ENCODE measurements at places on chromosomes 7 and 10.

GRCh38 chr10:72883861-72884260 lies 9.7 kb upstream of the OIT3 start:
- no peak for DNase-seq

DNA sequence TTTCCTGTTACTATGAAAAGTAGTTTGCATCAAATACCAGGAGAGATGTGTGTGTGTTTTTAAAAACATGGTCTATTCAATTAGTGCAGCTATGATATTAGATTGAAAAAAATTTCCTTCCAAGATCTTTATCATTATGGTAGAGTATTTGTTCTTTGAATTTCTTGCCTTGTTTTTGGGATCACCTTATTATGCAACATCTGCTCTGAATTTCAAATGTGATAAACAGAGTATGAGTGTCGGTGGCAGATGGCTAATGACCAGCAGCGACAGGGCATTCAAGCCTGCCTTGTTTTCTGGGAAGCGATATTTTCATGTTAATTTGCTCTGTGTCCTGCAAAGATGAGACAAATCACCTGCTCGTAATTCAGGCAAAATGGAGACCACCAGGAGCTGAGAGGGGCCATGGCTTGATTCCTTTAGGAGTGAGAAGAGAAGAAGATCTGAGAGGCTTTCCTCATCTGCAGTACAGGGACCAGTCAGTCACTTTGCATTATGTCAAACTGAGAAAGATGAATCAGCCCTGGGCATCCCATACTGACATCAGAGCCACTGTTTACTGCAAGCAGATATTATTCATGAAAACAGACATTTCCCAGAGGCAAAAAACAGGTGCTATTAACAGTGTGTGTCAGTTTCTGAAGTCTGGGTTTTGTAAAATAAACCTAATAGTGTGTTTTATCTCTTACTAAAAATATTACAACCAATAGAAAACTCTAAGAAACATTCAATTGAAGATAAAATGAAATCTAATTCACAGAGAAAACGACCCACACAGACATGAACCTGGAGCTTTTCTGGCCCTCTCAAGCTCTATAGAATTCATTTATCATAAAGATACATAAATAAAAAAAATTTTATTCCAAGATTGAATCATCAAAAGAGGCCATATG lies 67.6 kb downstream of the CDK6 start:
- no peak for DNase-seq

DNA sequence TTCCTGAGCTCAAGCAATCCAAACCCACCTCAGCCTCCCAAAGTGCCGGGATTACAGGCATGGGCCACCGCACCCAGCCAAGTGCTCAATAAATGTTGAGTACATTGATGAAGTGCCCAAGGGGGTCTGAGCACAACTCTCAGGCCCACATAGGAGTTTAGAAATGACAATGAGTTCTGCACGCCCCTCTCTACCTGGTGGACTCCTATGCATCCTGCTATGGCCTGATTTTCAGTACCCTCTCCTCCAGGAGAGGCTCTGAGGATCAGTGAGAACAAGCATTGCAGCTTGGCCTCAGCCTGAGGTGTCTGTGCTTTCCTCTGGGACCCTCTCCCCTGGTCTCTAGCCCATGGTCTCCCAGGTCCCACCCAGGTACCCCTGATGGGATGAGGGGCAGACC lies 20.9 kb upstream of the GRIFIN start:
- DNase-seq, result no peak

DNA sequence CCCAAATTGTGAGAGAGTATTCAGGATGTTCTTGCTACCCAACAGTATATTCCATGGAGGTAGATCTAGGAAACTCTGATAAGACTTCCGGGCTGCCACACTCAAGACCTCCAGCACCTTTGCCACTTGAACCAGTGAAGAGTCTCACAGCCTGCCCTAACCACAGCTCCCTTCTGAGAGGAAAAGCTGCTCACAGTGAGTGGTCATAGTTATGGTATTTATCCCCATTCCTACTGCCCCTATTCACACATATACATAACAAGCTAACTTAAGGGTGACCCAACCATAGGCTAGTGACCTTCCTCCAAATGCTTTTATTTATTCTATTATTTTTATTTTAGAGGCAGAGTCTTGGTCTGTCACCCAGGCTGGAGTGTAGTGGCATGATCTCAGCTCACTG lies 156.3 kb downstream of the PTEN start:
- no peak for DNase-seq

- no peak for DNase-seq
Measured at GRCh38 chr7:23938215-23938614, 228.2 kb downstream of the STK31 start.

- DNase-seq, result no peak
Measured at GRCh38 chr10:22932626-22933370, 4.9 kb downstream of the ARMC3 start.

GRCh38 chr7:1463676-1464223 lies 4.5 kb upstream of the MICALL2 start:
- DNase-seq, result no peak

DNA sequence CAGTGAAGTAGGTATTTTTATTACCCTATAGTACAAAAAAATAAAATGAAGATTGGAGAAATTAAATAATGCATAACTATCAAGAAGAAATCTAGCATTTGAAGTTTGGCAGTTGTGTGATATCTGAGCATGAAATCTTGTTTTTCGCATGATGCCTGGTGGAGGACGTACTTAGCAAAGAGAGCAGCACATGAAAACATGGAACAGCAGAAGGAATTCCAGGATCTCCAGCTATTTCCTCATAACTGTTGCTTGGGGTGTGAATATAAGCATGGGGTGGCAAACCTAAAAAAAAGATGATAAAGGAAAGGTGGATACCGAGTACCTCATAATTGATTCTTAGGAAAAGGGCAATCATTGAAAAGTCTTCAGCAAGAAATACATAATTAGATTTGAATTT lies 174.3 kb upstream of the FAM3C start:
- no peak for DNase-seq

GRCh38 chr7:49497471-49497870 lies 276.0 kb upstream of the VWC2 start:
- DNase-seq, result no peak

- DNase-seq, result no peak
Measured at GRCh38 chr7:101496017-101496416, 133.1 kb downstream of the MYL10 start.

- DNase-seq, result no peak
Measured at GRCh38 chr10:48273741-48274140, 755 bp downstream of the FRMPD2 start.

GRCh38 chr10:114009281-114009996 lies 34.2 kb upstream of the ADRB1 start:
- no peak for DNase-seq

GRCh38 chr10:34507217-34507616 lies 307.9 kb downstream of the PARD3 start:
- no peak for DNase-seq

DNA sequence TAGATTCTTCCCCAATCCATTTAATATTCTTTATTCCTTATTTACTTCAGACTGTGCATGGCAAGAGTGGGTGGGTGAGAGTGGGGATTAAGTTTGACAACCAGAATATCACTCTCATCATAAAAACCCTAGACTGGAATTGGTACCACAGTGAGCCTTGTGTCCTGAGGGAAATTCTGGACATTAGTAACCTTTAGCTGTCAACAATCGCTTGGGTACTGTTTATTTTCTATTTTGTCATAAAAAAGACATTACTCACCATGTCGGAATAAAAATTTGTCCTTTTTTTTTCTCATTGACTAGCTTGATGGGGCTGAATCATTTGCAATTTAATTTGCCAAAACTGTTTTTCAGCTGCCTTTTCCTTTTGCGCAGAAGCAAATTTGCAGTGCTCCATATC lies 176.1 kb upstream of the SEMA3C start:
- DNase-seq, result no peak

DNA sequence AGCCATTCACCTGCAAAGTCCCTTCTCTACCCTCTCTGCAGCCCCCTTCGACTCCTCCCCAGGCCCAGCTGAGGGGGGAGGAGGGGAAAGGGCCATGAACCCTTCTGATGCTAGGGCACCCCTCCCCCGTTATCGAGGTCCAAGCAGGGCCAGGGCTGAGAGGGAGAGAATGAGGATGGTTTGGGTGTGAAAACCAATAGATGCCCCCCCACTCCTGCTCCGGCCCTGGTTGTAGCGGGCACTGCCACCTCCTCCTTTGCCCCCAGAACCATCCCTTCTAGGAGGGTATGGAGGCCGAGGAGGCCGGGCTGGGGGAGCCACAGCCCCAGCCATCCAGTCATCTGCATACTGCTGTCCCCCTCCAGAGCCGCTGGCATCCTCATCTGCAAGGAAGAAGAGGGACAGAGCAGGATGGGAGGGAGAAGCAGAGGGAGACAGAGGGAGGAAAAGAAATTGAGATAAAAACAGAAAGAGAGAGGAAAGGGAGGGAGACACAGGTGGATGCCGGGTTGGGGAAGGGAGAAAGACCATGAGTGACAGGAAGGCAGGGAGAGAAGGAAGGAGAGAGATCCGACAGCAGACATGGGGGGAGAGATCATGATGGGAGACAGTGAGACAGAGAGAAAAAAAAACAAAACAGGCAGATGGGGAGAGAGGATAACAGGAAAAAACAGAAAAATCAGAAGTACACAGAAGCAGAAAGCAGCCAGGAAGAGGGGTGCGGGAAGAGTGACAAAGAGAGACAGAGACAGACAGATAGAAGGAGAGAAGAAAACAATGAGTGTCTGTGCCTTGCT lies 1.9 kb upstream of the GAL3ST4 start:
- DNase-seq, result no peak

GRCh38 chr10:49740346-49741107 lies 21.6 kb downstream of the OGDHL start:
- DNase-seq, result no peak

DNA sequence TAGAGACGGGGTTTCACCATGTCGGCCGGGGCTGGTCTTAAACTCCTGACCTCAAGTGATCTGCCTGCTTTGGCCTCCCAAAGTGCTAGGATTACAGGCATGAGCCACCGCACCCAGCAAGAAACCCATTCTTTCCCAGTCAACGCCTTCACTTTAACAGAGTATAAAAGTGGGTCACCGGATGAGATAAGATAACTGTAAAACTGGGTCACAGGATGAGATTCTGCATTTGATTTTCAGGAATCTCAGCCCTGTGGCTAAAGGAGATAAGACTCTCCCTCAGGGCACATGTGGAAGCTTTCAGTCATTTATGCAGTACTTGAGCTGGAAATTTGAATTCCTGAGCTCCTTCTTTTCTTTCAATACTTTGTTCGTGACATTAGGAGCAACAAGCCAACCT lies 70.8 kb downstream of the LRRC17 start:
- DNase-seq, result no peak

DNA sequence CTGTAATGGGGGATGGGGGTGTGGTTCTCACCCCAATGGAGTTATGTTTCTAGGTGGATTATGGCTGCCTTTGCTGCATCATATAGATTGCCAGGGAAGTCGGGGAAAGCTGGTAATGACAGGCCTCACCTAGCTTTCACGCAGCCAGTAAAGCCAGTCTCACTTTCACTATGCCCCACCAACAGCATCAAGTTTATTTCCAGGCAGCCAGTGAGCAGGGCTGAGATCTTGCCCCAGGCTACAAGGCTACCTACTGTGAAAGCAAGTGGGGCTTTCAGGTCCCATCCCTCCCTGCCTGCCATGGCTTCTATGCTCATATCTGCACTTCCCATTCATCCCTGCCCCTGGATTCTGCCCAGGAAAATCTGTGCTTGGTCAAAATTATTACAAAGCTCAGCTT lies 61.7 kb upstream of the NXPH1 start:
- no peak for DNase-seq

- no peak for DNase-seq
Measured at GRCh38 chr7:27619492-27619891, 43.2 kb downstream of the HIBADH start.

- DNase-seq, result no peak
Measured at GRCh38 chr7:127833641-127834040, 181.6 kb downstream of the SND1 start.

DNA sequence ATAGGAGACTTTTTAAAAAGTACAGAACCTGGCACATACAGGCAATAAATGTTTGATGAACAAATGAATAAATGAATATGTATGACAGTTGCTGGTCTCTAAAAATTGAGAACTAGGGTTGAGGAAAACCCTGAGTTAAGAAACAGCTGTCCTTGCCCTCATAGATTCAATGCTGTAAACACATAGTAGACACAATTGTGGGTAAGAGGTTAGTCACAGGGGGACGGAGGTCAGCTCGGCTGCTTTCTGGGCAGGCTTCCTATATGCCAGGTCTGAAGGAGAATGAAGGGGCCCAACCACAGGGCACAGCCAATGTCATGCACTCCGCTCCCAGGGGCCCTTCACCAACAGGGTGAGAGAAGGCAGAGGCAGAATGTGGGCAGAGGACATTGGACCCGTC lies 143.3 kb upstream of the RSU1 start:
- no peak for DNase-seq

- DNase-seq, result no peak
Measured at GRCh38 chr7:36887233-36887632, 162.9 kb upstream of the AOAH start.

DNA sequence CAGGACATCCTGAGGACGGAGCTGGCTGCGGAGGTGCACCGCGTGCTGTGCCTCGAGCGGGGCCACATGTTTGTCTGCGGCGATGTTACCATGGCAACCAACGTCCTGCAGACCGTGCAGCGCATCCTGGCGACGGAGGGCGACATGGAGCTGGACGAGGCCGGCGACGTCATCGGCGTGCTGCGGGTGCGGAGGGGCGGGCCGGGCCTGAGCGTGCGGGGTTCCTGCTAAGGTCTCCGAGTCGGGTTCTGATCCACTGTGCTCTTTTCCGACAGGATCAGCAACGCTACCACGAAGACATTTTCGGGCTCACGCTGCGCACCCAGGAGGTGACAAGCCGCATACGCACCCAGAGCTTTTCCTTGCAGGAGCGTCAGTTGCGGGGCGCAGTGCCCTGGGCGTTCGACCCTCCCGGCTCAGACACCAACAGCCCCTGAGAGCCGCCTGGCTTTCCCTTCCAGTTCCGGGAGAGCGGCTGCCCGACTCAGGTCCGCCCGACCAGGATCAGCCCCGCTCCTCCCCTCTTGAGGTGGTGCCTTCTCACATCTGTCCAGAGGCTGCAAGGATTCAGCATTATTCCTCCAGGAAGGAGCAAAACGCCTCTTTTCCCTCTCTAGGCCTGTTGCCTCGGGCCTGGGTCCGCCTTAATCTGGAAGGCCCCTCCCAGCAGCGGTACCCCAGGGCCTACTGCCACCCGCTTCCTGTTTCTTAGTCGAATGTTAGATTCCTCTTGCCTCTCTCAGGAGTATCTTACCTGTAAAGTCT lies 10.4 kb downstream of the ATG9B start:
- DNase-seq, result peak; percentile 96

- no peak for DNase-seq
Measured at GRCh38 chr10:82321724-82322123, 446.7 kb downstream of the NRG3 start.

- DNase-seq, result no peak
Measured at GRCh38 chr10:99430116-99430450, 341 bp downstream of the GOT1 start.

DNA sequence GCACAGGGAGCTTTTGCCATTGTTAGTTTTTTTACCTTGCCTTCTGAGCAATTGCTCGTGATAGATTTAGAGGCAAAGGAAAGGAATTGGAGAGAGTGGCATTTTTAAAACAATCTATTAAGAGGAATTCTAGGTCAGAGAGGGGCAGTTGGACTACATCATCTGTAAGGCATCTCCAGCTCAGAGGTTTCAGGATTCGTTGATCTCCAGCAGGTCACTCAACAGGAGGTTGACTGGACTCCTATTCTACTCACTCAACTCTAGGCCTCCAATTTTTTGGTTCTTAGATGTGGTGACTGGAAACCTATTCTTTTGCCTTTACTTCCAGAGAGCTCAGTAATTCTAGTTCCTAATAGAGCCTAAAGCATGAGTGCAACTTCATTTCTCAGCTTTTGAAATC lies 42.8 kb downstream of the TBXAS1 start:
- DNase-seq, result no peak
